Tracheal epithelial cell (primary cell): ENCODE measurements at places on chromosomes 7 and 10. TPM values are rescaled to one million over a fixed set of nuclear protein-coding genes. Genes with fewer than 3 reads are reported as not detected.

Gene CPXM2
- 0.21 and 0.48 TPM in 2 replicates for total RNA-seq

Gene DPP6
- not detected in 2 replicates for total RNA-seq

Gene GSTO2
- total RNA-seq = 21.7 and 41.8 TPM in 2 replicates

Gene UTF1
- total RNA-seq = not detected in 2 replicates

Gene PDE6C
- total RNA-seq = not detected in 2 replicates

Gene CDK5
- total RNA-seq = 14.1 and 18.1 TPM in 2 replicates

Gene MOGAT3
- total RNA-seq = not detected in 2 replicates

Gene DOCK1
- total RNA-seq = 132 and 195 TPM in 2 replicates

Gene NRBF2
- total RNA-seq = 32.2 and 33.7 TPM in 2 replicates

Gene ZEB1
- total RNA-seq = 2.1 and 10.6 TPM in 2 replicates

Gene UPK3BL1
- 254 and 315 TPM in 2 replicates for total RNA-seq

Gene GGCT
- 36.9 and 50.8 TPM in 2 replicates for total RNA-seq

Gene CRTAC1
- total RNA-seq = under 0.01 TPM in 1 of 2 replicates, not detected in the other

Gene PSMC2
- total RNA-seq = 116 and 182 TPM in 2 replicates

Gene IL15RA
- 1.3 and 2.2 TPM in 2 replicates for total RNA-seq

Gene SRGN
- total RNA-seq = 0.21 and 13.5 TPM in 2 replicates

Gene PHKG1
- total RNA-seq = 0.21 and 1.2 TPM in 2 replicates

Gene ST8SIA6
- total RNA-seq = 0.64 TPM in 1 of 2 replicates, not detected in the other

Gene SEC31B
- total RNA-seq = 0.43 and 2.4 TPM in 2 replicates

Gene P4HA1
- 168 and 254 TPM in 2 replicates for total RNA-seq

Gene GPR85
- total RNA-seq = 0.48 and 1.1 TPM in 2 replicates

Gene ZNF117
- 6.0 and 6.5 TPM in 2 replicates for total RNA-seq

Gene PPP1R9A
- 0.85 and 6.0 TPM in 2 replicates for total RNA-seq

Gene CLDN4
- 60.3 and 251 TPM in 2 replicates for total RNA-seq

Gene TMEM229A
- not detected in 2 replicates for total RNA-seq

Gene ICA1
- 6.5 and 6.6 TPM in 2 replicates for total RNA-seq

Gene TAS2R4
- 0.96 and 1.7 TPM in 2 replicates for total RNA-seq

Gene TSPAN12
- 1.5 and 7.0 TPM in 2 replicates for total RNA-seq

Gene PTPRN2
- total RNA-seq = 1.2 and 2.8 TPM in 2 replicates

Gene PIP
- not detected in 2 replicates for total RNA-seq

Gene WNT8B
- not detected in 2 replicates for total RNA-seq

Gene C10orf95
- total RNA-seq = 3.1 and 5.1 TPM in 2 replicates

Gene ZDHHC4
- 52.8 and 96.1 TPM in 2 replicates for total RNA-seq

Gene HACD1
- total RNA-seq = 27.7 and 33.0 TPM in 2 replicates

Gene ERVW-1
- not detected in 2 replicates for total RNA-seq

Gene TMEM176A
- total RNA-seq = not detected in 2 replicates

Gene ZNF511
- total RNA-seq = 19.5 and 24.1 TPM in 2 replicates

Gene RTKN2
- total RNA-seq = 0.43 and 1.9 TPM in 2 replicates

Gene IQUB
- total RNA-seq = 0.24 and 0.43 TPM in 2 replicates

Gene AGR2
- 9.2 and 279 TPM in 2 replicates for total RNA-seq

Gene TMEM209
- total RNA-seq = 5.1 and 9.4 TPM in 2 replicates

Gene DOCK4
- total RNA-seq = 7.0 and 10.6 TPM in 2 replicates

Gene PGAM2
- 1.3 TPM in 1 of 2 replicates, not detected in the other for total RNA-seq

Gene CCL24
- total RNA-seq = not detected in 2 replicates

Gene KCNH2
- 0.21 and 0.24 TPM in 2 replicates for total RNA-seq

Gene PBLD
- 1.1 and 2.4 TPM in 2 replicates for total RNA-seq

Gene RBM28
- 9.6 and 22.4 TPM in 2 replicates for total RNA-seq

Gene ZNF735
- total RNA-seq = not detected in 2 replicates

Gene CYP3A4
- under 0.01 and 0.21 TPM in 2 replicates for total RNA-seq

Gene PITX3
- total RNA-seq = not detected in 2 replicates

Gene SLC13A1
- not detected in 2 replicates for total RNA-seq

Gene LIPN
- not detected in 2 replicates for total RNA-seq

Gene ZNF804B
- not detected in 2 replicates for total RNA-seq

Gene SLC26A5
- not detected in 2 replicates for total RNA-seq

Gene NCF1
- total RNA-seq = 0.48 TPM in 1 of 2 replicates, not detected in the other

Gene RALA
- 15.8 and 17.6 TPM in 2 replicates for total RNA-seq

Gene ARHGAP21
- total RNA-seq = 91.6 and 100 TPM in 2 replicates

Gene MYOF
- 167 and 198 TPM in 2 replicates for total RNA-seq

Gene TMEM26
- not detected in 2 replicates for total RNA-seq

Gene OPN4
- total RNA-seq = not detected in 2 replicates
